ENCODE measurements at places on chromosomes 12 and 14. TPM values are rescaled to one million over a fixed set of nuclear protein-coding genes. Genes with fewer than 3 reads are reported as not detected.

OTOGL gene
- 0.62 TPM for total RNA-seq

C12orf56 gene
- total RNA-seq, result not detected

SERPINA9 gene
- total RNA-seq, result not detected

ARG2 gene
- total RNA-seq, result 49.0 TPM

SYT10 gene
- 0.31 TPM for total RNA-seq
